Naive B cell (primary cell): ENCODE measurements at places on chromosomes 3 and 15. TPM values are rescaled to one million over a fixed set of nuclear protein-coding genes. Genes with fewer than 3 reads are reported as not detected.

The KNG1 gene
- not detected for polyA plus RNA-seq

GRCh38 chr3:100075196-100075595 is 39.1 kb downstream of the FILIP1L start:
- DNase-seq = no peak
- H3K4me1 ChIP-seq = peaks cover 33% of the 10 kb centered on the region
- H3K27me3 ChIP-seq = no peaks in the 10 kb centered on the region
- H3K36me3 ChIP-seq = peaks cover 3% of the 10 kb centered on the region

GRCh38 chr3:53936347-53936746 is 44.7 kb upstream of the SELENOK start:
- H3K36me3 ChIP-seq = no peaks in the 10 kb centered on the region
- H3K4me1 ChIP-seq = no peaks in the 10 kb centered on the region

GRCh38 chr3:127722091-127722784 is 49.5 kb downstream of the ABTB1 start:
- H3K4me1 ChIP-seq = no peaks in the 10 kb centered on the region
- no peaks in the 10 kb centered on the region for H3K27me3 ChIP-seq
- no peak overlapping the region for H3K4me3 ChIP-seq
- H3K27ac ChIP-seq = no peak overlapping the region
- DNase-seq = no peak

DNA sequence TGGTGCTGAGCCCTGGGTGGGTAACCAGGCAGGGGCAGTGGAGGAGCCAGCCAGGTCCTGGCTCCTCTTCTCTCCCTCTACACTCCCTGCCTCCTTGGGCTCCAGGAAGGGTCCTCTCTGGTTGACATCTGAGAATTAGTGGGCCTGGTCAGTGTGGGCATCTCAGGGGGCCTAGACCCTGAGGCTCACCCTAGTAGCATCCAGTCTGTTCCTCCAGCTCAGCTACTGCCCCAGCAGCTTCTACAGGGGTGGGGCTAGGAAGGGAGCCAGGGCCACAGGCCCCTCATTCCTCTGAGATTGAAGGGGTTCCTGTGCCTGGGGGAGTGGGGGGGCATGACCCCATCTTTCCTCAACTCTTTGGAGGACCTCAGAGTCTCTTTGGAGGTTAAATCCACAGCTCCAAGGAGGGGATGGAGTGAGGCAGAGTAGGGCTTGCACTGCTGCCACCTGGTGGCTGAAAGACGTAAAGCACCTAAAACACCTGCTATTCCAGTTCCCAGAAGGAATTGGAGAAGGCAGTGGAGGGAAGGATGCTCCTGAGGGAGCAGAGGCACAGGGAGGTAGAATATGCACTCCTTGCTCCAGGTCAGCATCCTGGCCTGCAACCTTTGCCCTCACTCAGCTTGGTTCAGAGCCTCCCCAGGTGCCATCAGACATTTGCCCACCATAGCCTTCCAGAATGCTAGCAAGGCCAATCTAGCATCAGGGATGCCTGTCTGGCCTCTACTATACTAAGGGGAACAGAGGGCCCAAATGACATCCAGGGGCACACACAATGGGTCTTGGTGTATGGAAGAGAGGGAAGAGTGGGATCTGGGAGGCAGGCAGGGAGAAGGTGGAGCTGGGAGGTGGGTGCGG is 25.1 kb downstream of the C3orf18 start:
- H3K4me1 ChIP-seq = no peaks in the 10 kb centered on the region
- H3K27ac ChIP-seq = peak overlapping the region; percentile 76
- peaks cover 49% of the 10 kb centered on the region for H3K27me3 ChIP-seq
- DNase-seq = peak; percentile 53
- H3K4me3 ChIP-seq = no peak overlapping the region
- H3K36me3 ChIP-seq = no peaks in the 10 kb centered on the region

- H3K4me1 ChIP-seq = no peaks in the 10 kb centered on the region
- no peaks in the 10 kb centered on the region for H3K36me3 ChIP-seq
- no peak overlapping the region for H3K4me3 ChIP-seq
Observed at GRCh38 chr3:127815001-127815400, 7.3 kb downstream of the MGLL start.

DNA sequence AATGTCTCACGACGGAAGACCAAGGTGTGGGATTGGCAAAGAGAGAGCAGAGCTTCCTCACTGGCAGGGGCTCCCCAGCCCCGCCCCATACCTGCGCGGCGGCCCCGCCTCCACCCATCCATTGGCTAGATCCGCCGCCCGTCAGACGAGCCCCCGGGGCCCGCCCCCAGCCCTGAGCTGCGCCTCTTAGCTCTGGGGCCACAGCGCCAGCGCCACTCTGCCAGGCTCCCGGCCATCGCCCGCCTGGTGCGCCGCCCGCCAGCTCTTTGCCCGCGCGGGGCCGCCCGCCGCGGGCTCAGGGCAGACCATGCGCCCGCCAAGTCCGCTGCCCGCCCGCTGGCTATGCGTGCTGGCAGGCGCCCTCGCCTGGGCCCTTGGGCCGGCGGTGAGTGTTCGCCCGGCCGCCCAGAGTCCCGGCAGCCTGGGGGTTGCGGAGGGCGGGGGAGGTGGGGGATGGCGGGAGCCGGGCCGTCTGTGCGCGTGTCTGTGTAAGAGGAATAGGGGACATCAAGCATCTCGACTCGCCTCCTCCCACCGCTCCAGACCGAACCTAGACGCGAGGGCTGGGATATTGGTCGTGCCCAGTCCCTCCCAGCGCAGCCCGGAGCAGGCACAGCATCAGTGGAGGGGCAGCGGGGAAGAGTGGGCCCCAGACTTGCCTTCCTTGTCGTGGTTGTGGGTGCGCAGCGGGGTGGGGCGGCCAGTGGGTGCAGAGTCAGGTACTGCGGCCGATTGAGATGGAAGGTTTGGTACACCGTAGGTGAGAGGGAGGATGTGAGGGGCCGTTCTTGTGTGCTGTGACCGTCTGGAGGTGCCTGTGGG is at the start of gene VIPR1:
TSS of gene VIPR1 (plus strand) at position 215 of the 822 bp plus-strand sequence. CDS start at position 308, 93 bp downstream.
- peak within 1 kb of the TSS; percentile 33 for H3K27ac ChIP-seq
- H3K4me1 ChIP-seq = peaks cover 14% of the 10 kb centered on the region
- no peaks in the 10 kb centered on the region for H3K36me3 ChIP-seq
- H3K4me3 ChIP-seq = peak within 1 kb of the TSS; percentile 94
- peak; percentile 93 for DNase-seq

- peak overlapping the region; percentile 85 for H3K27ac ChIP-seq
- H3K27me3 ChIP-seq = no peaks in the 10 kb centered on the region
- H3K36me3 ChIP-seq = peaks cover 8% of the 10 kb centered on the region
- peaks cover 64% of the 10 kb centered on the region for H3K4me1 ChIP-seq
- H3K4me3 ChIP-seq = no peak overlapping the region
Observed at GRCh38 chr3:39103324-39103693, 4.1 kb downstream of the GORASP1 start.

- no peak overlapping the region for H3K4me3 ChIP-seq
- no peaks in the 10 kb centered on the region for H3K36me3 ChIP-seq
- no peaks in the 10 kb centered on the region for H3K4me1 ChIP-seq
Observed at GRCh38 chr3:62462104-62462762, 88.9 kb upstream of the FEZF2 start.

The XIRP1 gene
- not detected for polyA plus RNA-seq

- DNase-seq = no peak
- no peak overlapping the region for H3K4me3 ChIP-seq
- H3K27ac ChIP-seq = no peak overlapping the region
- H3K27me3 ChIP-seq = no peaks in the 10 kb centered on the region
Observed at GRCh38 chr3:77134769-77135168, 94.9 kb downstream of the ROBO2 start.

The TRH gene
- not detected for polyA plus RNA-seq

DNA sequence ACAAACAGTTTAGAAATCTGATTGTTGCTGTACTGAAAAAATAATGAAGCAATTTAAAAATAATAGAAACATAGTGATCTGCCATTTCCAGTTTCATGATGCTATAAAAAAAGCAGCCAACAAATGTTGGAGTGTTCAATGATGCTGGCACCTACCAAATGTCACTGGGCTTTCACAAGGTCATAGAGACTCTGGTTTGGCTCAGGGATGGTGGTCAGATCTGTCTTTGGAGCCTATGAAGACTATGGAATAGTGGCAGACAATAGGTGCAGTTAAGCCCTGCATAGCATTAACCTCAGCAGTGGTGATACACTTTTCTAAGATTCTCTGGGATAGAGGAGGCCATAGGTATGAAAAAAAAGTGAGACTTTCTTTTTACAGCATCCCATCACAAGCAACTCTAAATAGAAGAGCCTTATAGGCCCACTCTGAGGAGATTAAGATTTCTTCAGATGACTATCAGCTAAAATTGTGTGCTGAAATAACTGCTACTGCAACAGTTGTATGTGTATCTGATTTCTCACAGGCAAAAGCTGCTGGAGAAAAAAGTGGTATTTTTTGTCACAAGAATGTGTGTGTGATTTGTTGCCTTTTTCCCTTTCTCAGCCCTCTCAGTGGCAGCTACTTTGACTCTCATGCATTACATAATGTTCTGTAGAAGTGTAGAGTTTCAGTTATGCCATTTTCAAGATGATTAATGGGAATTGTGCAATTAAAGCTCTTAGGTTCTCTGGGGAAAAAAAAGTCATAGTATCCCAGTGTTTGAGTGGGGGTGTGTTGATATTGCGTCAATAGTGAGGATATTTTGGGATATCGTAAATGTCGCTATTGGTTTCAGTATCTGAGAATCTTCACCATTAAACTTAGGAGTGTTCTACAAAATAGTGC is 137.4 kb downstream of the MBNL1 start:
- DNase-seq = no peak
- no peak overlapping the region for H3K4me3 ChIP-seq
- peaks cover 55% of the 10 kb centered on the region for H3K4me1 ChIP-seq
- H3K27me3 ChIP-seq = no peaks in the 10 kb centered on the region
- no peak overlapping the region for H3K27ac ChIP-seq
- no peaks in the 10 kb centered on the region for H3K36me3 ChIP-seq

DNA sequence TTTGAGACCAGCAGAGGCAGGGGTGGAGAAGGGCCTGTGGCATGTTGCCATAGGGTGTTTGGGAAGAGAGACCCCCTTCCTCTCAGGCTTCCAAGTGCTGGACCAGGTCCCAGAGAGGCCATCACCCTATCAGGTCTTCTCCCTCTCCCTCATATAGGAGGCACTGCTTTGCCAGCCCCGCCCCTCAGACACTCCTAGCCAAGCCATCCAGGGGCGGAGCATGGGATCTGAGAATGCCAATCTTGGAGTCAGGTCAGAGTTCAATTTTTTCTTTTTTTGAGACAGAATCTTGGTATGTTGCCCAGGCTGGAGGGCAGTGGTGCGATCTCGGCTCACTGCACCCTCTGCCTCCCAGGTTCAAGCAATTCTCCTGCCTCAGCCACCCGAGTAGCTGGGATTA is 32.7 kb downstream of the CRABP1 start:
- no peak overlapping the region for H3K27ac ChIP-seq
- no peak overlapping the region for H3K4me3 ChIP-seq
- peaks cover 6% of the 10 kb centered on the region for H3K27me3 ChIP-seq

GRCh38 chr15:74603026-74603788 is 12.4 kb upstream of the CLK3 start:
- H3K27me3 ChIP-seq = no peaks in the 10 kb centered on the region
- H3K36me3 ChIP-seq = no peaks in the 10 kb centered on the region
- DNase-seq = no peak
- peaks cover 9% of the 10 kb centered on the region for H3K4me1 ChIP-seq
- H3K4me3 ChIP-seq = no peak overlapping the region

DNA sequence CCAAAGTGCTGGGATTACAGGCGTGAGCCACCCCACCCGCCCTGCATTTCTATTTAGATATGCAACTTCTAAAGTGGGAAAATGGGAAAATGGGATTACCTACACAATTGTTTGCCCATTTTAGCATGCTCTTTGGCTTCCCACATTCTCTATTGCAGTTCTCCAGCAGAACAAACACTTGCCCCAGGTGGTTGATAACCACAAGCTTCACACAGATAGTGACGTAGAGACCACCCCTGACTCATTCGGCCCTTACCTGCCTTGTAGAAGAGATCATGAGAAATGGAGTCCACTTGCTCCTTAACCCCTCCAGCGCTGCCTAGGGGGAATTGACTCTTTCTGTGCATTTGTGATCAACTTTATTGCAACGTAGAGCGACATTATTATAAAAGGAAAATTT is 83.2 kb upstream of the RAP2B start:
- H3K27me3 ChIP-seq = peaks cover 13% of the 10 kb centered on the region
- no peak for DNase-seq
- no peak overlapping the region for H3K4me3 ChIP-seq
- H3K4me1 ChIP-seq = no peaks in the 10 kb centered on the region

The TM4SF18 gene
- polyA plus RNA-seq = not detected

DNA sequence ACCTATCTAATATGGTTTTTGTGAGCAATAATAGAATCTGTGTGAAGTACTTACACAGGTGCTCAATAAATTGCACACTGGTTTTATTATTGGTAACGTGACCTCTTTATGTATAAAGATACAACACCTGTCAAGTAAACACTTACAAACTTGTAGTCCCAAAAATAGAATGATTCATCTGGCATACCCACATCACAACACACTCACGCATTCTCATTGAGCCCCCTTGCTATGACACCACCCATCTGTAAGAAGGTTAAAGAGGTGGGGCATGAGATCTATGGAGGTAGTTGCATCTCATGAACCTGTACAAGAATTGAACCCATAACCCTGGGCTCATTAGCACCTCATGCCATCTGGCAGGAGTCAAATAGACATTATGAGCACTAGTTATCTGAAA is 134.9 kb upstream of the THBS1 start:
- H3K36me3 ChIP-seq = no peaks in the 10 kb centered on the region
- no peak overlapping the region for H3K4me3 ChIP-seq
- no peaks in the 10 kb centered on the region for H3K4me1 ChIP-seq
- no peak overlapping the region for H3K27ac ChIP-seq
- peaks cover 8% of the 10 kb centered on the region for H3K27me3 ChIP-seq

The AMT gene
- 0.80 TPM for polyA plus RNA-seq

GRCh38 chr3:53823026-53823955 is 22.9 kb downstream of the CHDH start:
- no peak for DNase-seq
- H3K27me3 ChIP-seq = peaks cover 3% of the 10 kb centered on the region
- no peak overlapping the region for H3K27ac ChIP-seq
- H3K4me1 ChIP-seq = peaks cover 3% of the 10 kb centered on the region

DNA sequence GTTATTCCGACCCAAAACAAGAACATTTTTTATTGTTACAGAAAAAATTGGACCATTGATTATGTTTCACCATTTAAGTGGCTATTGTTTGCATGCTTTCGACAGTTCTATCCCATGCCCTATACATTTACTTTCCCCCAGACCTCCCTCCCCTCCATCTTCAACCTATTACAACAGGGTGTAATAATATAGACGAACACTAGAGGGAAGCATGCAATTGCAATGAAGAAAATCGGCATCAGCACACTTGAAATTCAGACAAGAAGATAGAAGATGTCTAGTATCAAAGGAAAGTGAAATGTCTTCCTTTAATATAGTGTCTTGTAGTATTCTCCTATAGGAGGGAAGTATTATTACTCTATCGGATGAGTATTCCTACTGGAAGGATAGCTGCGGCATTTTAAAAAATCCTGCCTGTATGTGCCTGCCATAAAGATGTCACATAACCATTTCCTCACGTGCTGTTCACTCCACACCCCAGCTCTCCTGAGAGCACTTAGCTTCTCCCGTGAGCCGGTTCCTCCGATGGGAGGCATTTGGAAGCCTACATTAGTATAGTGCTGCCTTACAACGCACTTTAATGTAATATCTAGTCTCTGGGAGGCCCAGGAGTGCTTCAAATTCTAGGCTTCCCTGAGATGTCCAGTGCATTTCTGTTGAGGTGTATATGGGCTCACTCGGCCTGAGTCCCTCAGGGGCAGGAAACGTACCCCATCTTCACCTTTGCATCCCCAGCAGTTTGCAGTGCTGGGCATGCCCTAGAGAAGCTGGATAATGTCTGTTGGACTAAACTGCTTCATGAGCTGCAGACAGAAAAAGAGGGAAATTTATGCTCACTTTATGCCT is 17.8 kb upstream of the ERICH6 start:
- H3K4me1 ChIP-seq = no peaks in the 10 kb centered on the region
- no peaks in the 10 kb centered on the region for H3K27me3 ChIP-seq
- no peak overlapping the region for H3K27ac ChIP-seq
- H3K4me3 ChIP-seq = peak overlapping the region; percentile 5

The FBXO40 gene
- not detected for polyA plus RNA-seq

The ALDH1A3 gene
- polyA plus RNA-seq = not detected

The LIPH gene
- not detected for polyA plus RNA-seq
